ENCODE measurements at places on chromosomes 7 and 10.

DNA sequence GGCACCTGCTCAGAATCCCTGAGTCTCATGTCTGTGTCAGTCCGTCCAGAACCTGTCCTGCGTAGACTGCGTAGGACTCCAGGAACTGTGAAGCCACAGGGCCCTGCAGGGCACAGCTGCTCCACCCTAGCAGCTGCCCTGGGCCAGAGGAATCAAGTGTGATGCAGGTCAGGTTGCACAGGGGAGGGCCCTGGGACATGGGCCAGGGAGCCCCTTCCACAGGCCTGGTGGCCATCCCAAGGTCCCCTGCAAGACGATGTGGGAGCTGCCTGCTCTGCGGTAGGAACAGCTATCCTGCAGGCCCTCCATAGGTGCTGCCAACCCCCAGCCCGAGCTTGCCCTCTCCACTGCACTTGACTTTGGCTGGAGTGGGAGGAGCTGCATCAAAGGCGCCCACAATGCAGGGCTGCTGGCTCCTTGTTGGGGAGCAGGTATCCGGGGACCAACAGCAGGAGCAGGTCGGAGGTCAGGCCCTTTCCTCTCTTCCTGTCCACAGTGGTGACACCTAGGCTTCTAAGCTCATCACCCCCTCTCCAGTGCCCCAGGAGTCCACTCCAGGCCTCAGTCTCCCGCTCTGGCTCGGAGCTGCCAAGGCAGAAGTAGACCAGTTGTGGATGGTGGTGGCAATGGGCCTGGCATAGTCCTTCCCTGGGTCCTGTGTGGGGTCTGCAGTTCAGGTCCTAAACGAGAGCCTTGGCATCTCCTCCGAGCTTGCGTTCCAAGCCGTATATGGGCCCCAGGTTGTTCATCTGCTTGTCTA lies 149.1 kb downstream of the MAPK8 start:
- DNase-seq: no peak

GRCh38 chr7:117530390-117530789 lies 50.6 kb downstream of the CFTR start:
- no peak for DNase-seq

DNA sequence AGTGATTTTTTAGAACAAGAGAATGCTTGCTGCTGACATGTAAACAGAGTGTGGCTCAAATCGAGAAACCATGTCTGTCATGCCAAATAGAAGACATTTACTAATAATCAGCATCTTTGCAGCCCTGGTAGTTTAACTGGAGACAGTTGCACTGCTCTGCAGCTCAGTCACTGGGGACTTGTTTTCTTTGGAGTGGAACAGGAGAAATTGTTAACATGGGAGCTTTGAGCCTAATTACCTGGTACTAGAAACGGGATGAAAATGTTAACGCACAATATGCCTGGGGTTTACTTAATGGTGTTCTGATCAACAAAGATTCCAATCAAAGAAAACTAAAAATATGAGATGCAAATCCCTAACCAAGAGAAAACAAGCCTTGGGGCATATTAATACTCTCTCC lies 153.5 kb downstream of the NRP1 start:
- DNase-seq: no peak

- DNase-seq: no peak
These were observed 107.4 kb downstream of the PARD3 start for GRCh38 chr10:34707656-34708055.

- no peak for DNase-seq
These were observed 23.6 kb downstream of the SLC35B4 start for GRCh38 chr7:134293002-134293740.

- no peak for DNase-seq
These were observed 219.6 kb downstream of the PHF14 start for GRCh38 chr7:11193131-11193867.

GRCh38 chr7:123112833-123113232 lies 86.9 kb downstream of the SLC13A1 start:
- DNase-seq: no peak

DNA sequence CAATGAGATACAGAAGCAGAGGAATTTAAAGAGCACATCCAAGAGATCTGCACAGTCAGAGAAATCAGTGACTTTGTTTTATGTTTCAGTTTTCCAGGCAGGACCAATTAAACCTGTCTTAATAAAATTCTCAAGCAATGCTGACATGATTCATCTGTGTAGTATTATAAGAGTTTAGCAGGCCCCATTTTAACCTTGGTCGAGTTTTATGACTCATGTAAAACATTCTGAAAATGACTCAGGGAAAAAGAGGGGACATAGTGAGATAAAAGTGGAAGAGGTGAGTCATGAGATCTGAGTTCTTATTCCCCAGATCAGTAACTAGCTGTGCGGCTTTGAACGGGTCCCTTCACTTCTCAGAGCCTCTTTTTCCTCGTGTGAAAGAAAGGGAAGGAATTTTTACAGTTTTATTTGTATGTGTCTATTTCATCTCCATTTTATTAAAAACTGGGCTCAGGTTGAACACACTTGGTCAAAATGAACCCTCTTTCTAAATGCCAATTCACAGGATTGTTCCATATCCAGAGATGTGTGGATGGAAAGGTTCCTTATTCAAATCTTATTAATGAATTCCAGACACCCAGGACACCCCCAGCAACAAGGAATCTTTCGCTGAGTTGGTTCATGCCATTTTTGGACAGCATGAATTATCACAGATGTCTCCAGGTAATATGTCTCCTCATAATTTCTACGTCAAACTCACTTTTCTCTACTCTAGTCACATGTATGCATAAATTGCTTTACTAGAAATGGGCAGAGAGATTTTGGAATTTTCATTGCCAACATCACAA lies 143.2 kb downstream of the JAZF1 start:
- no peak for DNase-seq

DNA sequence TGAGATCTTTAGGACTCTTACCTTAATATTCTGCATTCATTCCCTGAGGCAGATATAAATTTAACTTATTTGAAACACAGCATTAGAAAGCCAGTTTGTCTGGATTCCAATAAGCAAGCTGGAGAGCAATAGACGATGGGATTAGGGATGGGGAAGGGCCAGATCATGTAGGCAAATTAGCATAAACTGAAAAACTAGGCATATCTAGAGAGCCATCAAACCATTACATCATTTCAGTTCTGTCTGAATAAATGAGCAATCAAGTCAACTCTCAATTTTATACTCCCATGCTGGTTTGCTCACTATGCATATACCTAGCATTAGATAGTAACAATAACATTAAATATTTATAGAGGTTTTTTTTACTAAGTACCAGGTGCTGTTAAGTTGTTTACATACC lies 583.6 kb upstream of the LRRN3 start:
- DNase-seq: no peak

DNA sequence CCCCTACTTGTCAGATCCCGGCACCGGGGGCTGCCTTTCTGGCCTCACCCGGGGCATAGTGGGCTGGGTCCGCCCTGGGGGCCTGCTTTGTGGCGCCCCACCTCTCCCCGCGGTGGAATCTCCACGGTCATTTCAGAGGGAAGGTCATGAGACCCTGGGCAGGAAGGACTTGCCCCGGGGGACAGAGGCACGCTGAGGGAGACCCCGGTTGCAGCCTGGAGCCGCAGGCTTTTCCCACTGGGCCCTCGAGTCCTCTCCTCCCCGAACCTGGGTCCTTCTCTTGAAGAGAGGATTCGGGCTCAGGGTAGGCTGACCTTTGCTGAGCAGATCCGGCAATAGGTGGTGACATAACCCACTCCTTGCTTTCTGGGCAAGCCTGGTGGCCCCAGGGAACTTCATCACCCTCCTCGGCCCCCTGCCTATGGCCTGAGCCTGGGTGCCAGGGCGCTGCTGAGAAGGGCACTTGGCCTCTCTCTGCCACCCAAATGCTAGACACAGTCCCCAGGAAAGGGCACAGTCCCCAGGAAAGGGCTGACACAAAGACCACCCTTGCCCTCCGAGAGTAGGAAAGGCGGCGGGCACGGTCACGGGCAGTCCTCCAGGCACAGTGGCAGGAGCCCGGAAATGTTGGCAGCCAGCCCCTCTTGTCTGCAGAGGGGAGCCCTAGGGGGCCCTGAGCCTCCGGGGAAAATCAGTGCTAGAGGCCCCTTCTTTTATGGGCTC lies 36.2 kb downstream of the FKBP6 start:
- no peak for DNase-seq

- no peak for DNase-seq
These were observed 27.0 kb upstream of the UTF1 start for GRCh38 chr10:133202778-133203651.

DNA sequence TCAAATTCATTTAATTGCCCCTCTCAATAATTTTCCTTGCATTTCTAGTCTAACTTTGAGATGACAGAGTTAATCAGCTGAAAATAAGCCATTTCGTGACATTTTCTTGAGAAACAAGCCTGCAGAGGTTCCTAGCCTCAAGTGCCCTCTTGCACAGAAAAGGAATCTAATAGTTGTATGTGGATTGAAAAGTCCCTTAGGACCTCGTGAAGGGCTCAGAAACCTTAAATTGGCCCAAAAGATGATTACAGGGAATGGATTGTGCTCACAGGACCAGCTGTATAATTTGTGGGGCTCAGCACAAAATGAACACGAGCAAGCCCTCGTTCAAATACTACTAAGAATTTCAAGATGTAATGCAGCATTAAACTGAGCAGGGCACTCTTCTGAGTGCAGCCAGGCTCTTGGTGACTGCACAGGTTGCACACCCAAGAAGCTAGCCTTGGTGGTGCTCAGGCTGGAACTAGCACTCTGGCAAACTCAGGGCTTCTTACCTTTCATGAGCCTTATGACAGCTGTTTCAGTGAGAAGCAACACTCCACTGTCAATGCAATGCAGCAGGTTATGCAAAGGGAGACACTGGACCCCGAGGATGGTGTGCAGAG lies 102.2 kb downstream of the GSAP start:
- no peak for DNase-seq

DNA sequence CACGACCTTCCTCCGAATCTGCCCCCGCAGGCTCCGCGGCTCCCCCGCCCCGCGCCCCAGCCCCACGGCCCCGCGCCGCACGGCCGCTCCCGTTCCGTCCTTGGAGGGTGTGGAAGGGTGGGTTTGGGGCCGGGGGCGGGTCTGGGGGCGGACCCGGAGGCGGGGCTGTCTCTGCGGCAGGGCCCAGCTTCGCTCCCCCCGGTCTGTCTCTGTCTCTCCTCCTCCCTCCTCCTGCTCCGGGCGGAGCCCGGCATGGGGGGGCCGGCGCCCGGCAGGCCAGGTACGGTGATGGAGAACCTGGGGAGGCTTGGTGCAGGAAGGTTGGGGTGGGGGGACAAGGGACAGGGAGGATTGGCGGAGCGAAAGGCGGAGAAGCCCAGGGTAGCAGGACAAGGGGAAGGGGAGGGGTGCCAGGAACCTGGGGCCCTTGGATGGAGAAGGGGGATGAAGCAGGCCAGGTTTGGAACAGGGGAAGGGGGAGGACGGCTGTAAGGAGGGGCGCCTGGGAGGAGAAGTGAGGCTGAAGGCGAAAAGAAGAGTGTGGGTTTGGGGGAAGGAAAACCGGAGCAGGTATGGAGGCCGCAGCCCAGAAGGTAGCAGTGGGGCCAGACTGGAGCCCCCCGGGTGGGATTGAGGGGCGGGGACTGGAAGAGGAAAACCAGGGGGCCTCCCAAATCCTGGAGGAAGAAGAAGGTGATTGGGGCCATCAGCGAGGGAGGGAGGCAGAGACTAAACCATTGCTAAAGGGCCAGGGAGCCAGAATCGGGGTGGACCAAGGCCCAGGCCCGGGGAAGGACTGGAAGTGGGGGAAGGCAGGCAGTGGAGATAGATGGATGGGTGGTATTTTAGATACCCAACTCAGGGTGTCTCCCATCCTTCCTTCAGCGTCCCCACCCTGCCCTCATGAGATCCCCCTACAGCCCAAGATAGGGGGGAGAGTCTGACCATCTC lies at the start of gene NYAP1:
Gene NYAP1 (plus strand): TSS at position 206 of the 951 bp plus-strand sequence. CDS start 1,385 bp downstream, outside the sequence.
- peak; percentile 42 for DNase-seq

DNA sequence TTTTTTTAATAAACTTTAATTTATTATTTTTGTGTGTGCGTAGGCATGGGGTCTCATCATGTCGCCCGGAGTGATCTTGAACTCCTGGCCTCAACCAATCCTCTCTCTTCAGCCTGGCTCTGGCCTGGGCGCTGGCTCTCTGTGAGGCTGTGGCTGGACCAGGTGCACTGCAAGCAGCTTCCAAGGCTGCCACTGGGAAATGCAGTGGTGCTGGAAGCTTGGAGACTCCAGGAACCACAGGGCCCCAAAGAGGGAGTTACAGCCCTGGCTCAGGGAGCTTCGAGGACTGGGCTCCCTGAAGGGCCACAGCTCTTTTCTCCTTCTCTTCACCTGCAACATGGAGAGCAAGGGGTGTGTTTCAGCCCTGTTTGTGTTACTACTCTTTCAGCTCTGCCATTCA lies 36.7 kb upstream of the BNIP3 start:
- DNase-seq: no peak

- no peak for DNase-seq
These were observed 39.4 kb downstream of the VIPR2 start for GRCh38 chr7:159105066-159105780.

DNA sequence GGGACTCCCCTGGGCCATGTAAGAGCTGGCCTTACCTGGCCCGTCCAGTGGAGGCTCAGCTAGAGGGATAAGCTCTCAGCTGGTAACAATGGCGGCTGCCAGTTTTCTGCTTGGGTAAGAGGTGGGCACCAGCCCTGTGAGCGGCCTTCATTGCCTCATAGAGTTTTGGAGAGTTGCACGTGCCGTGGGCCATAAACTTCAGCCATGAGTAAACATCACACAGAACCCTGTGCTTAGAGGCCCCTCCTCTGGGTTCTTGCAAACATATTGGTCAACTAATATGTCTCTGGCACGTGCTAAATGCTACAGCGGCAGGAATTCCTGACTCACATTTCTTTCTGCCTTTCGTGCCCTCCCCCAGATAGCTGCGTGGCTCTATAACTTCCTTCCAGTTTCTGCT lies 103.9 kb upstream of the LEP start:
- no peak for DNase-seq

GRCh38 chr7:117682681-117683385 lies 190.4 kb downstream of the CTTNBP2 start:
- DNase-seq: no peak

DNA sequence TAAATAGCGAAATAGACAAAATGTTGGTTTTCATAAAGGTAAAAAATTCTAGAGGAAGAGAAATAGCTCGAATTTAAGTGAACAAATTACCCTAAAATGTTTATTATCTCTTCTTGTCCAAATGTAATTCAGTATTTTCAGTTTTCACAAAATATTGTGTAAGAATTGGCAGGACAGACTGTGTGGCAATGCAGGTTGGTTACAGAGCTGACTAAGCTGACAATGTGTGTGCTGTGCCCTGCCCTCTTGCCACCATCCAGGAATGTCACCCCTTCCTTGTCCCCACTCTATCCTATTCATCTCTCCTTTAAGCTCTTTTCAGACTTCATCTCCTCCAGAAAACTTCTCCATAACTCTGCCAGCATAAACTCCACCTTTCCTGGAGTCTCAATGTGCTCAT lies 46.1 kb downstream of the COL28A1 start:
- DNase-seq: no peak

GRCh38 chr7:106792233-106792926 lies 72.7 kb upstream of the PIK3CG start:
- no peak for DNase-seq

DNA sequence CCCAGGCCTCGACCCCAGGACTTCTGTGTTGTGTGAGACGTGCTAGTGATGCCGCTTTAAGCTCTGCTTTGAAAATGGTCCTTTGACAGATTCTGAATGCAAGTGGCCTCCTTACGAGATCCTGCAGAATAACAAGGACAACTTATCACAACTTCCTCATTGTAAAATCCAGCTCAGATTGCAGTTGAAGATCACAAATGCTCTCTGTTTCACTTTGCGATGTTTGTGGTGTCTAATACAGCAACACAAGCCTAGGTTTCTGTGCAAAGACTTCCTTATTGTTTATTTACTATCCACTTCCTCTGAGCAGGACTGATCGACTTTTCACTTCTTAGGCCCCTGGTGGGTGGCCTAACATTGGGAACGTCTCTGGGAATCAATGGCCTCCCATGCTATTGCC lies 31.7 kb upstream of the INSIG1 start:
- no peak for DNase-seq
